Lower lobe of right lung (tissue), 2 donors: ENCODE measurements at places on chromosomes 3 and 15. TPM values are rescaled to one million over a fixed set of nuclear protein-coding genes. Genes with fewer than 3 reads are reported as not detected.

MANF gene
- 59.8 TPM for total RNA-seq

HESX1 gene
- 0.86 TPM for total RNA-seq

VILL gene
- 12.5 TPM for total RNA-seq

CP gene
- total RNA-seq = 48.9 TPM

SH2D7 gene
- not detected for total RNA-seq

ATP8B4 gene
- total RNA-seq = 9.0 TPM

PCSK6 gene
- 12.3 TPM for total RNA-seq

OCA2 gene
- 1.2 TPM for total RNA-seq

C15orf61 gene
- 7.2 TPM for total RNA-seq

RARB gene
- 5.6 TPM for total RNA-seq

ZPLD1 gene
- total RNA-seq = not detected

ALG1L2 gene
- 1.5 TPM for total RNA-seq

FBXO40 gene
- 0.09 TPM for total RNA-seq

ITIH3 gene
- total RNA-seq = 4.5 TPM

SEMA7A gene
- total RNA-seq = 4.6 TPM

TRIM59 gene
- 4.4 TPM for total RNA-seq

DNAJB8 gene
- total RNA-seq = not detected

TLR9 gene
- 1.0 TPM for total RNA-seq

EPHB3 gene
- 4.9 TPM for total RNA-seq

LNP1 gene
- 2.0 TPM for total RNA-seq

OR5K2 gene
- total RNA-seq = not detected

SLC28A2 gene
- 0.21 TPM for total RNA-seq

SEC22C gene
- 51.3 TPM for total RNA-seq

VWA5B2 gene
- 0.47 TPM for total RNA-seq

C3orf22 gene
- not detected for total RNA-seq

ADAMTS17 gene
- total RNA-seq = 3.0 TPM

FBN1 gene
- total RNA-seq = 75.3 TPM

ITGA11 gene
- total RNA-seq = 2.7 TPM
